ENCODE measurements at places on chromosomes 3 and 15.

DNA sequence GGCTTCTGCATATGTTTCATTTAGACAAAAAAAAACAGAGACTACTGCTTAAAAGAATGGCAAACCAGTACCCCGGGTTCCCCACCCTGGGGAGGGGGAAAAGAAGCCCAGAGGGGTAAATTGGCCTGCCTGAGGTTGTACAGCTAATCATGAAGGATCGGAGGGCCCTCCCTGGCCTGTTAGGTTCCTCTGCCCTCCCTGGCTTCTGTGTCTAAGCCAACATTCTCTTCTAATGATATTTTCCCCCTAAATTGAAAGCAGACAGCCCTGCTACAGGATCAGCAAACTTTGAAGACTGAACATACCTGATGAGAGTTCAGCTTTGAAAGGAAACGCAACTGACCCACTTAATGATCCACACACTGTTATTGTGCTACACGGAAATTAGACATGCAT, 2.5 kb downstream of the ARHGAP31 start:
- DNase-seq: no peak

- DNase-seq: no peak
These were observed 221.6 kb upstream of the NR2E3 start for GRCh38 chr15:71588746-71589145.

GRCh38 chr3:184604039-184604601, 42.5 kb downstream of the EPHB3 start:
- peak; percentile 64 for DNase-seq

DNA sequence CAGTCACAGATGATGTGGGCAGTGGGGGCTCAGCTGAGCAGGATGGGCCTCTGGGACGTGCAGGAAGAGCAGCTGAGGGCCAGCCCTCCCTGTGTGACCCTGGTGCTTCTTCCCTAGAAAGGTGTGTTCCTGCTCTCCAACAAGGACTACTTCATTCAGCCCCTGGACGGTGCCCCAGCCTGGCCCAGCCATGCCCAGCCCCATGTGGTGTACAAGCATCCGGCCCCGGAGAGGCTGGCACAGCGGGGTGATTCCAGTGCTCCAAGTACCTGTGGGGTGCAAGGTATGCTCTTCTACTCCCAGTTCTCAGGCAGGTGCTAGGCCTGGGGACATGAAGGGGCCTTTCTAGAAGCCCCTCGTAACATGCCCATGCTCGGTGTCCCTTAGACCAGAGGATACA, 38.3 kb downstream of the SAXO2 start:
- DNase-seq: no peak

DNA sequence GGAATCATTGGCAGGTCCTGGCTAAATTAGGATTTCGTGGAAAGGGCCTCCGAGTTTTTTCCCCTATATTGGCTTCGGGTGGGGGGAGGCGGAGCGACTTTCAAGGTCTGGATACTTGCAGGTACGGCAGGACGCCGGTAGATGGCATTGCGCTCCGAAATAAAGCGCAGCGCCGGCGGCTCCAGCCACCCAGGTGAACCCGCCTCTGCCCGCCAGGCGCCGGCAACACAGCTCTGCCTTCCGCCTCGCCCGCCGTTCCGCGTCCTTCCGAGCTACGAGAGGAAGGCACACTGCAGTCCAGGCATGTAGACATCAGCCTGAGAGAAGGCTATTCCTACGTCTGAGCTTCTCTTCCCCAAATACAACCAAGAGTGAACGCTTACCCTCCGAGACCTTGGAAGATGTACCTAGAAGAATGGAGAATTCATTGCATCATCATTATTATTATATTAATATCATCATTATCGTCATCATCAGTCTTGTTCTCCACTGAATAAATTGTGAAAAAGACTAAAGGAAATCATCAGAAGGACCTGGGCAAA, 514.1 kb downstream of the MECOM start:
- DNase-seq: peak; percentile 70

DNA sequence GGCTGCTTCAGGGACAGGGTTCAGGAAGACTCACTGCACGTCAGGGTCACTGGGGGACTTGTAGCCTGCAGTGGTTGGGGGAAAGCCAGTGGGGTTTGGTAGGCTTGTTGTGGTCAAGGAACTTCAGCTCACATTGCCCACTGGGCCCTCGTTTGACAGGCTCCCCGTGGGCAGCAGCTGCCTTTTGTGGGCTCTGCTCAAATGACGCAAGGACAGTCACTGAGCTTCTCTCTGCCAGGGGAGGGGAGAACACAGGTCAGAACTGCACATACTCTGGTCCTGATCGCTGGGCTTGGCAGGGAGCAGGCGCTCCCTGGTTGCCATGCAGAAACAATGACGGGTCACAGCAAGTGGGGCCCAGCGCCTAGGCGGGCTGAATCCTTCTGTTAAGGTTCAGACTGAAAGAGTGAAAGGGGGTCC, 45.5 kb downstream of the FAM174B start:
- no peak for DNase-seq

- DNase-seq: no peak
These were observed 86.0 kb downstream of the SEMA5B start for GRCh38 chr3:122941228-122942206.

All from frontal cortex (tissue), 4 donors.